H1 (cell line): ENCODE measurements at places on chromosomes 7 and 10. TPM values are rescaled to one million over a fixed set of nuclear protein-coding genes. Genes with fewer than 3 reads are reported as not detected.

- no peaks in the 10 kb centered on the region for H3K36me3 ChIP-seq
- no peaks in the 10 kb centered on the region for H3K4me1 ChIP-seq
- H3K27me3 ChIP-seq, result no peaks in the 10 kb centered on the region
- H3K27ac ChIP-seq, result no peak overlapping the region
- no peak overlapping the region for H3K4me3 ChIP-seq
- no peak for DNase-seq
Measured at GRCh38 chr7:73977619-73978618, 50.1 kb upstream of the ELN start.

DNA sequence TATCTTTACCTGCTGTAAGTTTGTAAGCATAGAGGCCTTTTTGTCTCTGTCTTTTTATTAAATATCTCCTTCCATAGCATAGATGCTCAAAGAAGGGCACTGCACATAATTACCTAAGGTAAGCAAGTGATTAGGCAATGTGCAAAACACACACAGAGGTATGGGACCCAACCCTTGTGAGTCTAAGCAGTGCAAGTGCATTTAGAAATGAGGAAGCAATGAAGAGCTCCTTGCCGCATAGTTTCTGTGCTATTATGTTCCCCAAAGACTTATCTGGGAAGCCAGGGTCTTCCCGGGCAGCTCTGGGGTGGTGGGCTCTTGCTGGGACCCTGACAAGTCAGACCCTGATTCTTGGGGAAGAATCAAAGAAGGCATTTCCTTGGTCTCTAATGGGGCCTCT, 13.5 kb upstream of the MGAM2 start:
- H3K27ac ChIP-seq, result no peak overlapping the region
- DNase-seq, result no peak
- no peaks in the 10 kb centered on the region for H3K27me3 ChIP-seq
- no peak overlapping the region for H3K4me3 ChIP-seq

GRCh38 chr7:127885843-127886242, 145.4 kb downstream of the LRRC4 start:
- H3K4me3 ChIP-seq, result no peak overlapping the region
- H3K27ac ChIP-seq, result no peak overlapping the region
- H3K36me3 ChIP-seq, result no peaks in the 10 kb centered on the region; the same call in 1 of the 2 replicates
- DNase-seq, result no peak
- peaks cover 16% of the 10 kb centered on the region for H3K4me1 ChIP-seq

Gene AGMO
- 0.22 and 0.38 TPM in 2 replicates for total RNA-seq

Gene TSPAN33
- 47.1 TPM in 2 replicates for total RNA-seq

Gene HOXA9
- total RNA-seq, result not detected in 2 replicates

Gene GPR158
- 0.78 and 0.86 TPM in 2 replicates for total RNA-seq

DNA sequence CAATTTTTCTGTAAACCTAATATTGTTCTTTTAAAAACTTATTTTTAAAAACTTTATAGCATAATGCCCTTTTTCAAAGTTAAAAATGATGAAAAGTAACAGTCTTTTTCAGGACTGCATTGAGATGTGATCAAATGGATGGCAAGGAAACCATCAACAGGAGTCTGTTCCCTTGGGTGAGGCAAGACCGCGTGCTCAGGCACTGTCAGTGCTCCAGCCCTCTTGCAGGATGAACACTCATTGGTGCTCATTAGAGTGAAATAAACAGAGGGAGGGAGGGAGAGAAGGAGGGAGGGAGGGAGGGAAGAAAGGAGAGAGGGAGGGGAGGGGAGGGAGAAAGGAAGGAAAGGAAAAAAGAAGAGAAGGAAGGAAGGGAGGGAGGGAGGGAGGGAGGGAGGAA, 145.7 kb upstream of the CHST15 start:
- H3K27ac ChIP-seq, result no peak overlapping the region
- H3K4me3 ChIP-seq, result no peak overlapping the region
- H3K27me3 ChIP-seq, result no peaks in the 10 kb centered on the region; the same call in 1 of the 2 replicates
- no peaks in the 10 kb centered on the region; the same call in none of the 2 replicates for H3K4me1 ChIP-seq
- H3K36me3 ChIP-seq, result no peaks in the 10 kb centered on the region
- DNase-seq, result no peak

DNA sequence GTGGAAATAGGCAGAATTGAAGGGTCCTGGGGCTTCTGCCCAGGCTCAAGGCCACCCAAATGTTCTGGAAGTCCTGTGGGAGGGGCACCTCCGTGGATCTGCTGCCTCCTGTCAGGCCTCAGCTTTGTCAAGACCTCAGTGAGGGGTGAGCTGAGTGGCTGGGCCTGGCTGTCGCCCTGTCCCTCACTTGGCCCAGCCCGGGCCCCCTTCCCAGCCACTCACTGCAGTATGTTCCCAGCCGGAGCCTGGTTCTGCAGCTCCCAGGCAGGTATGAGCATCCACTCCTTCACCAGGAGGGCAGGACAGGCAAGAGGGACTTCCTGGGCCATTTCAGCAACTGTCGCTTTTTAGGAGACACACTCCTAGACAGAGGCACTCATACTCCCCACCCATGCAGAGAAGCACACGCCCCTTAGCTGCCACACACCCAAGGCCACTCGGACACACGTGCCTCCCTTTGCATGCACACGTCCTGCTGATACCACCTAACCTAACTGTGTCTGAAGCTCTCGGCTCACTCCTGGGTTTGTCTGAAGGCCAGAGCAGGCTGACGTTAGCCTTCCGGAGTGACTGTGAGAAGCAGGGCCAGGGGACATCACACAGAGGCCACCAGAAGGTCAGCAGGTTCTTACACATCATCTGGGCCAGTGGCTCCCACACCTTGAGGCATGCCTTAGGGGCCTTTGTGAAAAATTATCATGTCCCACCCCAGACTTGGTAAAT, 72.2 kb upstream of the COL13A1 start:
- H3K36me3 ChIP-seq, result no peaks in the 10 kb centered on the region
- peaks cover 10% of the 10 kb centered on the region for H3K4me1 ChIP-seq
- H3K4me3 ChIP-seq, result no peak overlapping the region
- H3K27me3 ChIP-seq, result no peaks in the 10 kb centered on the region

DNA sequence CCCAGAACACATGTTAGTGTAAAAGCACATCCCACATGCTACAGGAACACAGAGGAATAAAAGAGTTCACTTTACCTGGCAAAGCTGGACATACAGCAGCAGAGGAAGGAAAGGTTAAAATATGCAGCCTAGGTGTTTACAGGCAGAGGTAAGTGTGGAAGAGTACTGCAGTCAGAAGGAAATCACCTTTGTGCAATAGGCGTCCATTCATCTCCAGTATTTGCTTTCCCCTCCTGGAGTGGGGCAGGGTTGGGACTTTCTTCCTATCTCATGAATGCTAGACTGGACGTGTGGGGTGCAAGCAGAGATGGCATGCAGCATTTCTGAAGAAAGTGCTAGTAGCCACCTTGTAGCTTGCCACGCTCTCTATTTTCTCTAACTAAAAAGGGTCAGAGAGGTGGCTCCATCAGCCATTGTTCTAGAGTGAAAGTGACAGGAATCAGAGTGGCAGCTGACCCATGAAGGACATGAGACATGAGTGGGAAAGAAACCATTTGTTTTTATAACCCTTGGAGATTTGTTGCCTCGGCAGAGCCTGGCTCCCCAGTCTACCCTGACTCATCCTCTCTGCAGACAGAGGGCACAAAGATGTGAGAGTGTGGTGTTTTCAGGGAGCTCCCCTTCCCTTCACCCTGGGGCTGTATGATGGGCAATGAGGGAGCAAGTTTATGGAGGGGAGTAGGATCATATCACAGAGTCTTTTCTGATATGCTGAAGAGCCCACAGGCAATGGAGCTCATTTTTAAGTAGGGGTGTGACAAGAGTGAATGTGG, 101.2 kb upstream of the SEC61G start:
- peaks cover 4% of the 10 kb centered on the region for H3K4me1 ChIP-seq
- no peaks in the 10 kb centered on the region for H3K27me3 ChIP-seq
- no peak for DNase-seq
- no peak overlapping the region for H3K27ac ChIP-seq

DNA sequence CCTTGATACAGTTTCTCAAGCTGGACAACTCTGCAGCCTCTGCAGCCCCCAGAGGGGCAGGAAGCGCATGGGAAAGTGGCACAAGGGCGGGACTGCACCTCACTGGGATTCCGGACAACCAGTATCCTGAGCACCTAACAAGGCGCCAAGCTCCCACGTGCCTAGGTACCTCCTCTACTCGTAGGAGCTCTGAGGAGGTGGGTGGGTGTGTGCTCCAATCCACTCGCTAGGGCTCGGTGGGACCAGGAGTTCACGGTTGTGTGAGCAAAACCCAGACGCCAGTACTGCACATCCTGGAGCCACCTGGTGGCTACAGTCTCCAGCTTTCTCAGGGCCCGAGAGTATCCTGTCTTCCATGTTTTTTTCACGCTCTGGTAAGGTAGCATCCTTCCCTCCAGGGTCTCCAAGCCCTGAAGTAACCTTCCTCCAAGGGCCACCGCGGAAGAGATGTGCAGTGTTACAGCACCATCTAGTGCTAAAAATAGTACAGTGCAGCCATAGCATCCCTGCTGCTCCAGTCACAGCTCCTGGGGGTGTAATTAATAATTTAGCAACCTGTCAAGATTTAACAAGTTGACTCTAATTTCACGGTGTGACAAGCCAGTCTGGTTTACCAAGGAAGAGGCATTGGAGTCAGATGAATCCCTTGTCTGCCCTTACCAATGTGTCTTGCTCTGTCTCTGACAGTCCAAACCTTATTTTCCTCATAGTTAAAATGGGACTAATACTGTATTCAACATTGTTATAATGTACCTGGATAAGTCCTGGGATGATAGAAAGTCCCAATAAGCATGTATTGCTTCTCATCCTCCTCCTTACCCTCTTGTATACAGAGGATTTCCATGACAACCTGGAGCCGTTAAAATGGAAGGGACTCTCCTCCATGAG, 70.4 kb downstream of the HERPUD2 start:
- peaks cover 2% of the 10 kb centered on the region; the same call in 1 of the 2 replicates for H3K4me1 ChIP-seq
- H3K36me3 ChIP-seq, result no peaks in the 10 kb centered on the region
- H3K4me3 ChIP-seq, result no peak overlapping the region
- H3K27me3 ChIP-seq, result no peaks in the 10 kb centered on the region
- DNase-seq, result peak; percentile 29
- no peak overlapping the region for H3K27ac ChIP-seq

Gene OPN1SW
- total RNA-seq, result not detected in 2 replicates

Gene CPED1
- total RNA-seq, result 0.25 and 0.39 TPM in 2 replicates

- H3K36me3 ChIP-seq, result no peaks in the 10 kb centered on the region
- no peaks in the 10 kb centered on the region for H3K27me3 ChIP-seq
- H3K27ac ChIP-seq, result no peak overlapping the region
- DNase-seq, result no peak
- no peak overlapping the region for H3K4me3 ChIP-seq
Measured at GRCh38 chr10:43292755-43293676, 26.2 kb upstream of the RASGEF1A start.

DNA sequence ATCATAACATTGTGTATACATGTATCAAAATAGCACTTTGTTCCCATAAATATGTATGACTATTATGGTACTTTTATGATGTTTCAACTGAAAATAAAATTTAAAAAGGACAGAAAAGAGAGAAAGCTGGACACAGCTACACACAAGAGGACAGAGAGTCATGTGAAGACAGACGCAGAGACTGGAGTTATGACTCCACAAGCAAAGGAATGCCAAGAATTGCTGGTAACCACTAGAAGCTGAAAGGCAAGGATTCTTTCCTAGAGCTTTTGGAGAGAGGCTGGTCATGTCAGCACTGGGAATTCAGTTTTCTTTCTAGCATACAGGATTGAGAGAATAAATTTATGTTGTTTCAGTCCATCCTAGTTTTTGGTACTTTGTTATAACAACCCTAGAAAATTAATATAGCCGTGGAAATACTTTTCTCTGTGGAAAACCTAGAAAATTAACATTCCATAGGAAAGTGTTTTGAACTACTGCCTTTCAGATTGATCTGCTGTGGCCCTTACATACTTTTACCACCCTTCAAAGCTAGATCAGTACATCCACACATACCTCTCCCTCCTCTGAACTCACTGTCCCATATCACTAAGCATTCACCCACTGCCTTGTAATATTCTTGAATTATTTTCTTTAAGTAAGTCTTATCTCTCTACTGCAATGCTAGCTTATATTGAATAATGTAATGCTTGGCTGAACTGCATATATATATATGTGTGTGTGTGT, 575.3 kb downstream of the IPMK start:
- no peaks in the 10 kb centered on the region for H3K4me1 ChIP-seq
- H3K27ac ChIP-seq, result no peak overlapping the region
- no peaks in the 10 kb centered on the region for H3K27me3 ChIP-seq
- H3K4me3 ChIP-seq, result no peak overlapping the region

GRCh38 chr7:13198036-13198435, 510.6 kb downstream of the ARL4A start:
- H3K27me3 ChIP-seq, result no peaks in the 10 kb centered on the region
- no peaks in the 10 kb centered on the region for H3K4me1 ChIP-seq
- DNase-seq, result no peak
- H3K27ac ChIP-seq, result no peak overlapping the region
- no peak overlapping the region for H3K4me3 ChIP-seq
- no peaks in the 10 kb centered on the region for H3K36me3 ChIP-seq

Gene ZNF282
- 35.7 and 36.3 TPM in 2 replicates for total RNA-seq

DNA sequence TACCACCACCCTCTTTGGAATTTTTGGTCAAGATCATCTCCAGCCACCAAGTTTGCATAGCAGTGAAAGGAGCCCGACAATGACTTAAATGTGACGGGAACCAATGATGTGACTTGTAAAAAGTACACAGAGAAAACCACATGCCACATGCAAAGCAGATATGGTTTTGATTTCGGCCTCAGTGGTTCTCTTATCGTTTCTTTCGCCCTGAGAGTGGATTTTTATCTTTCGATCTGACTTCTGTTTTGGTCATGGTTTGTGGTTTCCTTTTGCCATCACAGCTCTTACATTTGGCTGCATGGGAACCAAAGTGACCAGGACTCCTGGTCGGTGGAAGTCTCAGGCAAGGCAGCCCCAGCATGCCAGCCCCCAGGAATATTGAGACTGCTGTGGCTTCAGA, 31.5 kb downstream of the TCF7L2 start:
- H3K27ac ChIP-seq, result no peak overlapping the region
- H3K27me3 ChIP-seq, result no peaks in the 10 kb centered on the region

DNA sequence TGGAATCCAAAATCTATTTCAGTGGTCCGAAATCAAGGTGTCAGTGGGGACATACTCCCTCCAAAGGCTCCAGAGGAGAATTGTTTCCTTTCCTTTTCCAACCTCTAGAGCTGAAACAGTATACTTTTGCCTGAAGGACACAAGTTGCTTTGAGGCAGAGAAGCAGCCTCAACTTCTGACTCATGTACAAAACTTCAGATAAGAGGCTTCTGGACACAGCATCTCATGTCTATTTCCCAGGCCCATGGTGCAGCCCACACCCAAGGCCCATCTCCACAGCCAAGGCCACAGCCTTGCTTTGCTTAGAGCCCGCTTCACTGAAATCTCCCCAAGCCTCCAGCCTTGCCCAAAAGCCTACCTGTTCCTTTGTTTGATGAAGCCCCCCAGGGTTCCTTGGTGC, 68.9 kb downstream of the ZNF467 start:
- no peaks in the 10 kb centered on the region for H3K27me3 ChIP-seq
- 0 out of 2 replicates have a peak, but pooled peaks cover 2% of the 10 kb centered on the region for H3K4me1 ChIP-seq
- no peak overlapping the region for H3K4me3 ChIP-seq

DNA sequence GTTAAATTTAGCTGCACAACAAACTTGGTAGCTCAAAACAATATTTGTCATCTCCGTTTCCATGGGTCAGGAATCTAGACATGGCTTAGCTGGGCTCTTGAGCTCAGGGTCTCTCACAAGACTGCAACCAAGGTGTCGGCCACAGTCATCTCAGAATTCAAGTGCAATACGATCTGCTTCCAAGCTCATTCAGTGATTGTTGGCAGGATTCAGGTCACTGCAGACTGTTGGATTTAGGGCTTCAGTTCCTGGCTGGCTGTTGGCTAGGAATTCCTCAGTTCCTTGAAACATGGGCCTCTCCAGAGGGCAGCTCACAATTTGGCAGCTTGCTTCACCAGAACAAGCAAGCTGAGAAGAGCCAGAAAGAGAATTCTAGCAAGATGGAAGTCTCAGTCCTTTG, 17.5 kb upstream of the CHST3 start:
- H3K27me3 ChIP-seq, result no peaks in the 10 kb centered on the region
- no peaks in the 10 kb centered on the region for H3K36me3 ChIP-seq
- no peak overlapping the region for H3K27ac ChIP-seq
- no peaks in the 10 kb centered on the region for H3K4me1 ChIP-seq
- no peak overlapping the region for H3K4me3 ChIP-seq

Gene CUEDC2
- 41.7 and 43.6 TPM in 2 replicates for total RNA-seq
